Heart right ventricle (tissue), 16 donors: ENCODE measurements at places on chromosomes 2 and 18. TPM values are rescaled to one million over a fixed set of nuclear protein-coding genes. Genes with fewer than 3 reads are reported as not detected.

DNA sequence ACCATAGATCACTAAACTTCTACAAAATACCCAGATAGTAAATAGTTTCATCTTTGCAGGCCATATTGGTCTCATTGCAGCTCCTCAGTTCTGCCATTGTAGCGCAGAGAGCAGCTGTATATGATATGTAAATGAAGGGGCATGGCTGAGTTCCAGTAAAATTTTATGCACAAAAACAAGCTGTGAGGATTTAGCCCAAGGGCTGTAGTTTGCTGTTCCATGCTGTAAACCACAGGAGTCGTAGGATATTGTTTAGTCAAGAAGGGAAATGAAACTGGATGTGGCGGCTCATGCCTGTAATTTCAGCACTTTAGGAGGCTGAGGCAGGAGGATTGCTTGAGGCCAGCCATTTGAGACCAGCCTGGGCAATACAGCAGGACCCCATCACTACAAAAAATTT lies 83.0 kb downstream of the MGAT5 start:
- DNase-seq = no peak

- no peak for DNase-seq
Measured at GRCh38 chr18:58175122-58175785, 131.2 kb downstream of the NEDD4L start.

DNA sequence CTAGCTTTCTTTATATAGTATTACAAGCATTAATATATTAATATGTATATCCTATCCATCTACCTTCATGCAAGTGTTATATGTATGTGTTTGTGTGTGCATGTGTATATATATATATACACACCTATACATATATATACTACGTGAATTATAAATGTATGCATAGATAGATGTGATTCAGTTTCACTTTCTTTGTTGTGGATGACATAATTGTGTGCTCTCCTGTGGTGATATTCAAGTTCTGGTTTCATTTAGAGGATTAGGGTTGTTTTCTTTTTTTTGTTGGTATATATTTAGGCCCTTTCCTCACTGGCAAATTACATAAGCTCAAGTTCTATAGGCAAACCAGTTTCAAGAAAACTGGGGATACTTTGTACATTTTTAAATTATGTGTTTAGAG lies 225.7 kb upstream of the FANCL start:
- no peak for DNase-seq

GRCh38 chr18:49013961-49014604 lies 63.3 kb upstream of the SMAD7 start:
- no peak for DNase-seq

- DNase-seq = no peak
Measured at GRCh38 chr18:75455249-75456198, 28.0 kb upstream of the SMIM21 start.

- no peak for DNase-seq
Measured at GRCh38 chr18:77079954-77080682, 52.5 kb downstream of the MBP start.

DNA sequence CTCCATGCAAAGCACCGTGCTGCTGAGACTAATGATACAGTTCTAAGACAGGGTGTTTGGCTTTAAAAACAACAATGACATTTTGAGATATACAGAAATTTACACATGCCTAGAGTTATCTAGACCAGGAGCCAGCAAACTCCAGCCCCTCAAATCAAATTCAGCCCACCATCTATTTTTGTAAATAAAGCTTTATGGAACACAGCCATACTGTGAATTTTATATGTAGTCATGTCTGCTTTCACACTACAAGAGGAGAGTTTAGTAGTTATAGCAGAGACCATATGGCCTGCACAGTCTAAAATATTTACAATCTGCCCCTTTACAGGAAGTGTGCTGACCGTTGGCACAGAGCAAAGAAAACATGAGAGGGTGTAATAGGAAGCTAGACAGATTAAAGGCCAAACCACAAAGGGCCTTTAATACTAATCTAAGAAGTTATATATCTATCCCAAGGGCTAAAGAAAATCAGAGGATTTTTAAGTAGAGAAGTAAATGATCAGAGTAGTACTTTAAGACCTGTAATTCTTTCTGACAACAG lies 39.4 kb downstream of the NBAS start:
- no peak for DNase-seq

DNA sequence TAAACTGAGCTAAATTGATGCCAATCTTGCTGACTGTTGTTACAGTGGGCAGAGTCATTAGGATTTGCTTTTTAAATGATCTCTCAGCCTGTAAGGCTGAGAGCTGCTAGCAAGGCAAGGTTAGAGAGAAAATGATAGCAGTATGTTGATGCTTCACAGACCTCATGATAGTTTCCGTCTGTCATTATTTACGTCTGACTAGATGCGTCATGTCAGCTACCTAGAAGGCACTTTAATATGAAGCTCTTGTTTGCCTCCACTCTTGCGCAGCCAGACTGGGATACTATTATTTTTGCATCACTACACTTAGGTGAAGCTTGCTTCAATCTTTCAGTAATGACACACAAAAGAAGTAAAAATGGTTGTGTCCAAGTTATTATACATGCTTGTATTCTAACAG lies 313.8 kb downstream of the LNPK start:
- no peak for DNase-seq

GRCh38 chr18:73778032-73778359 lies 369.6 kb downstream of the FBXO15 start:
- DNase-seq = no peak

GRCh38 chr18:4734903-4735302 lies 279.8 kb upstream of the DLGAP1 start:
- DNase-seq = no peak

DNA sequence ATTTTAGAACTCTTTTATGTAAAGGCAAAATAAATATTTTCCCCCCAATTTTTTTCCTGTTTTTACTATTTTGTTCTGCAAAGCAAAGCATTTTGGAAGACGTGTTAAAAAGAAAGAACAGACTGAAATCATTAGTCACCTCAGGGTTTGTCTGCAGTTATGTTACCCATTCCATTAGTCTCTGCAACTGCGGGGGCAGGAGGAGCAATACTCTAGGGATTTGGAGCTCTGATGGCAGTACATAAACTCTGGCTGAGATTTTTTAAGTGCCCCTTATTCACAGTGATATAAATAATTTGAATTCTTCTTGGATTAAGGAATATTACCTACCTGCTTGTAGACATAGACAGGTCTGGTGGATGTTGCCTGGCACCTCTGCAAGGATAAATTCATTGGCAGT lies 88.0 kb upstream of the CELF4 start:
- no peak for DNase-seq

DNA sequence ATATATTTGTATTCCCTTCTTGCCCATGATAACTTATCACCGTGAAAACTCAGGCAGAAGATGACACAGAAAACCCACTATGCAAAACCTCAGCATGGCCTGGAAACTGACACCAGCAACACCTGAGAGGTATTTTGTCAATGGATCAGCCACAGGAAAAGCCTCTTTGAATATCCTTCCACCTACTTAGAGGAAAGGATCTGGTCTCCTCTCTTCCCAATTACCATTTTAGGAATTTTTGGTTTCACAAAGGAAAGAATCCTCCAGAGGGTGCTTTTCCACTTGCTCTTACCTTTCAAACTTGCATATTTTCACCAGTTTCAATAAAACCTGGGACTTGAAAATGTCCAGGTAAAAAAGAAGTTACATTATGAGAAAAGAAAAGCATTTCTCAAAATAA lies 20.0 kb upstream of the MEIS1 start:
- no peak for DNase-seq

DNA sequence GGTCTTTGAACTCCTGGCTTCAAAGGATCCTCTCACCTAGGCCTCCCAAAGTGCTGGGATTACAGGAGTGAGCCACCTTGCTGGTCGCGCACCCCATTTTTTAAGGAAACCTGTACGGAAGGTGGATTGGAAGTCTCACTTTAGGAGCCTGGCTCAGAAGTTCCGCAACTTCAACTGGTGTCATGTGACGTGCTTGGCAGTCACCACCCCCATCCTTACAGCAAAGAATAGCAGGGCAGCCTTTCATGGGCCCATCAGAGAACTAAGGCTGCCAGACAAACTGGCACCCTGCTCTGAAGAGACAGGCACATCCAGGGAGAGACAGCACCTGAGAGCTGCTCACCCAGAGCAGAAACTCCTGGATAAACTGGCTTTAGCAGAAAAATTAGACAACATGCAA lies 3.3 kb upstream of the SLC66A2 start:
- DNase-seq = no peak

GRCh38 chr2:230068651-230069055 lies at the start of gene SLC16A14:
SLC16A14 (minus strand) TSS chr2:230068924; CDS start chr2:230059352, 9,572 bp downstream.
- DNase-seq = peak; percentile 21

DNA sequence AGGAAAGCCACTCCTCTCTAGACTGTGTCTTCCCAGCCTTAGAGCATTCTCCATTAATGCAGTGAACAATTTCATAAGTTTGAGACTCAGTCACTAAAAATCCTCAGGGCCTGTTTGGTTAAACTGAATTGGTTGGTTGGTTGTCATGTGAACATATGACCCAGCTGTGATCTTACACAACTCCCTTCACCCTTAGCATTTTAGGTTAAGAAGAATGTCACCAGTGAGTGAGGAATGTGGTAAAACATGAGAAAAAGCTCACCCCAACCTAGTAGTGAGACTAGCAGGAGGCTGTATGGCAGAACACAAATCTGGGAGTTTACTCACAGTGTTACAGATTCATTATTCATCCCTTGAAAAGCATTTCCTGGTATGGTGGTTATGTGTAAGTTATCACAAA lies 32.4 kb downstream of the LHCGR start:
- no peak for DNase-seq

DNA sequence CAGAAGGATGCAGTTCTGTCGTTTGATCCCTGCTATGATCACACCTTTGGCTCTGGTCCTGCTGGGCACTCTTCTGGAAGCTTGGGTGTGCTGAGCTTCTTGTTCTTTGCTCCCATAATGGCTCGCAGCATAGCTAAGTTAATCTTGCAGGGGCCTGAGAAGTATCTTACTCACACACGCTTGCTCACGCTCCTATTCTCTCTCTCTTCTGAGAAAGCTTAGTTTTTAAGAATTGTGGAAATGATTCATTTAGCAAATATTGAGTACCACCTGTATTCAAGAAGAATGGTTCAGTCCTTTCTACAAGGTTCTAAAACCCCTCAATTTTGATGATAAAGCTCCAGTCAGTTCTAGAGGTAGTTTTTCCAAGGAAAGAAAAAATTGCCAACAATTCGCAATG lies 40.6 kb downstream of the XRCC5 start:
- DNase-seq = no peak

- peak; percentile 98 for DNase-seq
Measured at GRCh38 chr2:85772019-85772745, 18.4 kb downstream of the ATOH8 start.

DNA sequence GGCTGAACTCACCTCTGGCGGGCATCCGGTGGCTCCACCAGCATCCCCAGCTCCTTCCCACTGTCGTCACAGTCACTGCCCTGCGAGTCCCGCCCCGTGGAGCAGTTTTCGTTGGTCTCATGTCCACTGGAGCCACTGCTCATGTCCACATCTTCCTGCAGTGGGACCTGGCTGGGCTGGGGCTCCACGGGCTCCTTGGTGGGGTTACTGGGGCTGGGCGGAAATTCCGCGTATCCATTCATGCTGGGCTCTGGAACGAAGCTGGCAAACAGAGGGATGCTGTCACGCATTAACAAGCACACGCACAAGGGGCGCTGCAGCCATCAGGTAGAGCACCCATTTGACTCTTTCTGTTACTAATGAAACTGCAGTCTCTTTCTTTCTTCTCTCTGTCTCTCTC lies 10.7 kb downstream of the PER2 start:
- DNase-seq = no peak

DNA sequence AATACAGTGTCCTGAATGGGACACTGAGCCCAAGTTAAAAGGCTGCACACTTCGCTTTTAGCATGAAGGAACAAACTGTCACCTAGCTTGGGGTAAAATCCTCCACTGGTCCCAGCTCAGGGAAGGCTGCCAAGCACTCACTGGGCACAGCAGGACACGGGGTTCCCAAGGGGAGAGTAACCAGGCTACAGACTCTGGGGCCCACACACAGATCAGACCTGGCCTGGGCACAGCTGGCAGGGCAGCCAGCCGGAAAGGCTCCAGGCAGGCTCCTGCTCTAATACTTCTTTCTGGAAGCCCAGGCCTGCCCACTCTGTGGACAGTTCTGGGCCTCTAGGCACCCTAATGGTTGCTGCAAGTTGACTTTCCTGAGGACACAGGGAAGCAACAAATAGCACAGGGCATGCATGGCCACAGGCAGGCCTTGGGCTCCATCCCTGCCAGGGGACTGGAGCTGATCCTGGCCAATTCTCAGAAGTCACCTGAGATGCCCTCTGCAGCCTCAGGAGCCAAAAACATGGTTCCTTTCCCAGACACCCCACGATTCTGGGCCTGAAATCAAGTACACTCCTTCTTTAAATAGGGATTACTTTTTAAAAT lies 18.7 kb upstream of the SULT1C3 start:
- peak; percentile 62 for DNase-seq

GRCh38 chr2:240925191-240925567 lies 19.0 kb downstream of the CROCC2 start:
- peak; percentile 3 for DNase-seq

DNA sequence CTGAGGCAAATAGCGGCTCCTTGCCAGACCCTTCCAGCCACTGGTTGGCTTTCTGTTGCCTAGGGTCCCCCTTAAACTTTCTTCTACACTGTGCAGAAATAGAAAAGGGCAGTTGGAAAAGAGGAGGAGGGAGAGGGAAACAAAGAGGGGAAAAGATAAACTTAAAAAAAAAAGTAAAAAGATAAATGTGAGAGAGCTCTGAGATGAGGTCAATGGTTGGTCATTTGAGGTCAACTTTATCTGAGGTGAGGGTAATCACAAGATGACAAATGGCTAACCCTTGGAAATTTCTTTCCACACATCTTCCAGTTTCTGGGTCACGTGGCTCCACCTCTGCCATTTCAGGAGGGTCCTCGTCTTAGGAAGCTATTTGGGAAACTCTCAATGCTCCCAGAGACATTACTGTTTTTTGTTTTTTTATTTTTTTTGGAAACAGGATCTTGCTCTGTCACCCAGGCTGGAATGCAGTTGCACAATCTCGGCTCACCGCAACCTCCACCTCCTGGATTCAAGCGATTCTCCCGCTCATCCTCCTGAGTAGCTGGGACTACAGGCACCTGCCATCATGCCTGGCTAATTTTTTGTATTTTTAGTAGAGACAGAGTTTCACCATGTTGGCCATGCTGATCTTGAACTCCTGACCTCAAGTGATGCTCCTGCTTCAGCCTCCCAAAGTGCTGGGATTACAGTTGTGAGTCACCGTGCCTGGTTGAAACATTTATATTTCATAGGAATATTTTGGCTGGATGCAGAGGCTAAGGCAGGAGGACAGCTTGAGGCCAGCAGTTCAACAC lies 199.9 kb downstream of the TGIF1 start:
- no peak for DNase-seq

The AKAIN1 gene
- total RNA-seq = not detected

The DOK6 gene
- 5.8 TPM for total RNA-seq

The COLEC12 gene
- 7.3 TPM for total RNA-seq

The SULT1C4 gene
- total RNA-seq = 1.6 TPM

The NR4A2 gene
- 2.6 TPM for total RNA-seq

The AGAP1 gene
- total RNA-seq = 19.3 TPM

The TTC27 gene
- total RNA-seq = 12.6 TPM

The CDH20 gene
- total RNA-seq = 0.08 TPM

The COLEC11 gene
- 3.7 TPM for total RNA-seq

The UGT1A10 gene
- total RNA-seq = not detected

The ASAP2 gene
- total RNA-seq = 13.1 TPM

The TRABD2A gene
- 1.0 TPM for total RNA-seq

The BOLL gene
- total RNA-seq = not detected

The REG1B gene
- total RNA-seq = 0.49 TPM

The AQP12A gene
- not detected for total RNA-seq

The TRIM43 gene
- total RNA-seq = not detected

The STAT4 gene
- 9.4 TPM for total RNA-seq

The ARHGAP25 gene
- total RNA-seq = 2.7 TPM

The IHH gene
- not detected for total RNA-seq

The CYP26B1 gene
- 3.7 TPM for total RNA-seq
